HT-29 (cell line): ENCODE measurements at places on chromosomes 12 and 14.

DNA sequence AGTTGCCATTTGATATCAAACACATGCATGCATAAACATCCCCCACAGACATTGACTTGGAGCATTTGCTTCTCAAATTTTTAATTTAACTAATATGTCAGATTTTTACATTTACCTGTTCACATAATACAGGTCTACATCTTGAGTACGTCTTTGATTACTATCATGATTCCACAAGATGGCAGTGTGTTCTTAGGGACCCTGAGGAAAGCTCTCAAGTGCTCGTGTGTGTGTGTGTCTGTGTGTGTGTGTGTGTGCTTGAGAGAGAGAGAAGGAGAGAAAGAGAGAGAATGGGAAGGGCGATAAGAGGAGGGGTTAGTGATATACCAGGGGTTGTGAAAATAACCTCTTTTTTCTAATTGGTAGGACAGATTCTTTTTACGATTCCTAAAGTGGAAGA lies 167.1 kb upstream of the OR4E1 start:
- peak; percentile 8 for DNase-seq

- DNase-seq: no peak
Measured at GRCh38 chr12:54166567-54167499, 22.0 kb downstream of the SMUG1 start.

- DNase-seq: peak; percentile 88
Measured at GRCh38 chr12:97556302-97556779, 93.7 kb downstream of the RMST start.

GRCh38 chr14:68468437-68469207 lies 324.2 kb downstream of the ZFP36L1 start:
- peak; percentile 60 for DNase-seq
